ENCODE measurements at places on chromosomes 2 and 18.

DNA sequence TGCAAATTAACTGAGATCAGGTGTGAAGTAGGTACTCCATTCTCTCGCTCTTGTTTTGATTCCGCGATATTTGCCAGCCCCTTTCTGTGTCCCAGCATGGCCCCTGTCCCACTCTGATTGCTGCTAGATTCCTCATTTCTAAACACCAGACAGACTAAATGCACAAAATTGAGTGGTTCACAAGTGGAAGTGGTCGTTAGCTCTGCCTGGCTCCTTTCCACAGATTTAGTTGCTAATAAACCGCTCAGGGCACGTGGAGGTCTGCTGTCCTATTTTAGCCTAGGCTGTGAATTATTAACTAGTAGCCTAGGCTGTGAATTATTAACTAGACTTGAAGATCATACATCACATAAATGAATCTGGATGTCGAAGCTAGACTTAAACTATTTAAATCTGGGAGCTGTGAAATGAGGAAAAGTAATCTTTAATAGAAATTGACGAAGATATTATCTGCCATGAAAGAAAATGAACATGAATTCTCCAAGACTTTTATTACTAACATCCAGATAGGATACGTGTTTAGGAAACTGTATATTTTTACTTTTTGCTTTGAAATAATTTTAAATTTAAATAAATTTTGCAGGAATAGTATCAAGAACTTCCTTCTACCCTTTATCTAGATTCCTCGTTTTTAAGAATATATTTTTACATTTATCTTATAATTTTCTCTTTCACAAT, 3.7 kb downstream of the IL1RL2 start:
- no peak for DNase-seq

DNA sequence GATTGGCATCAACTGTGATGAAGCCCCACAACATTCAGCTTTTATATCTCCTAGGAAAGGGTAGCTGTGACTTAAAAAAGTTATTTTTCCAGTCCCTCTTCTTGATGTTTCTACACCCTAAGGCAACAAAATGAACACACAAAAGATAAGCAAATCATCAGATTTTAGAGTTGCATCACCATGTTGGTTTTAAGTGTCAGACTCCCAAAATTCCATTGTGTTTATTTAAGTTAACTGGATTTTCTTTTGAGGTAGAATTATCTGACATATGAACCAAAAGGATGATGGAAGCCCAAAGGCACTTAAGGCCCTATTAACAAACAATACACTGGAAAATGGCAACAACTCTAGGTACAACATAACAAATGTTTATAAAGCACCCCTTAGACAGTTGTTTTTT, 261.7 kb upstream of the SLC39A10 start:
- no peak for DNase-seq

DNA sequence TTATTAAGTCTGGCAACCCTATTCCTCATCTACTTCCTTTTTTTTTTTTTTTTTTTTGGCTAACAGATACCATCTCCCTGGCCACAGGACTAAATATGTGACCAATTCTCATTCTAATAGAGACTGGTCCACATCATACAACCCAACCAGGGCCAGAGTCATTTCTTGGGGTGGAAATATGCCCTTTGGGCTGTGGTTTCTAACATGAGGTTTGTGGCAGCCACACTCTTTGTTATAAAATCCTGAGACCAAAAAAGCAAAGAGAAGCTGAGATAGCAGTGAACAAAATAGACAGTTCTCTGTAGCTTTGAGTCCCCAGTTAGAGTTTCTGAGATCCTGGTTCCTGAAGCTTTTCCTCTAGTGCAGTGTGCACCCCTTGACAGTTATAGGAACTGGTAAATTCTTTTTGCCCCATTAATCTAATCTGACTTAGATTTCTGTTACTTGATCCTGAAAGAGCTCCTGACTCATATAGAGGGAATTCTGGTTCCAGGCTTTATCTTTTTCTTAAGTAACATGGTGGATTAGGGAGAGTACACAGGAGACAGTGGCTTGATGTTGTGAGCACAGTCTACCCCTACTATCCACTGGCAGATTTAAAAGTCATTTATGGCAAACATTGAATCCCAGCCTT, 86.8 kb downstream of the MAIP1 start:
- no peak for DNase-seq

DNA sequence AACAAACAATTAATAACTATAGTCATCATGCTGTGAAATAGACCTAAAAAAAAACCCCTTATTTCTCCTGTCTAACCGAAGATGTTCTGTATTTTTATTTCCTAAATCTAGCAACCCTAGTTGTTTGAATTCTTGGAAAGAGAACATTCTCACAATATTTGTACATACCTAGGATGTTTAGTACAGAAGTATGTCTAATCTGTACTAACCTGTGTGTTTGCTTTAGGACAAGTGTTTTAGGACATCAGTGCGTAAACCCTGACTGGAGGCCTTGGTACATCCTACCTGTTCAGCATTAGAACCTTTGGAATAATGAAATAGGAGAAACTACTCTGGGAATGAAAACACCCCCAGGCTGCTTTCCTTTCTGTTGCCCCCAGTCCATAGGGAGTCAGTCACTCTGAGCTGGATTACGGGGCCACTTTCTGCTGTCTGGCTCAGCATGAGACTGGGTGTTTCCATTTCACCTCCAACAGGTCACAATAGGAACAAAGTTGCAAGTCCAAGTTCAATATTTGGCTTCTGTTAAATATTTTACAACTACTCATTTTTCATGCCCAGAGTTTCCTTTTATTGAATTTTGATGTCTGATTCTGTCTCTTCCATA, 114.7 kb downstream of the MTX2 start:
- DNase-seq = no peak

- no peak for DNase-seq
Measured at GRCh38 chr2:2145817-2146216, 185.3 kb downstream of the MYT1L start.

- no peak for DNase-seq
Measured at GRCh38 chr2:203732953-203733510, 26.6 kb downstream of the CD28 start.

- peak; percentile 51 for DNase-seq
Measured at GRCh38 chr2:88626171-88627054, 851 bp downstream of the EIF2AK3 start.

DNA sequence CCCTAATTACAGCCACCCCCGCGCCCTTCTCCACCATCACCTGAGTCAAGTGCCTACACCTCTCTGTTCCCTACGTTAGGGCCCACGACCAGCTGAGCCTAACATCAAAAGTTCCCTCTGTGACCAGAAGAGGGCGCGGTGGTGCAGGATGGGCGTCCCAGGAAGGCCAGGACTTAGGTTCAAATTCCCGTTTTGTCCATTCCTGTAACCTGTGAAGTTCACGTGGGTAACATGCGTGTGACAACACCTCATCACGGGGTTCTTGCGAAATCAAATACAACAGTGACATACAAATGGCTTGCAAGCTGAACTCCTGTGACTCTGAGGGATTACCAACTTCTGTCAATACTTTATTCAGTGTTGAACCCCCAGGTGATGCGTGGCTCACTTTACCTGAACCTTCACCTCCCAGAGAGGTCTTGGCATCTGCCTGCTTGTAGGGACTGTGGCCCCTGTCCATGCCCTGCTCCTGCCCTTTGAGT, 207.9 kb downstream of the ARL4C start:
- DNase-seq = peak; percentile 84

- no peak for DNase-seq
Measured at GRCh38 chr2:229340086-229340760, 69.1 kb upstream of the PID1 start.

- DNase-seq = no peak
Measured at GRCh38 chr2:149058936-149059335, 20.4 kb downstream of the LYPD6B start.

DNA sequence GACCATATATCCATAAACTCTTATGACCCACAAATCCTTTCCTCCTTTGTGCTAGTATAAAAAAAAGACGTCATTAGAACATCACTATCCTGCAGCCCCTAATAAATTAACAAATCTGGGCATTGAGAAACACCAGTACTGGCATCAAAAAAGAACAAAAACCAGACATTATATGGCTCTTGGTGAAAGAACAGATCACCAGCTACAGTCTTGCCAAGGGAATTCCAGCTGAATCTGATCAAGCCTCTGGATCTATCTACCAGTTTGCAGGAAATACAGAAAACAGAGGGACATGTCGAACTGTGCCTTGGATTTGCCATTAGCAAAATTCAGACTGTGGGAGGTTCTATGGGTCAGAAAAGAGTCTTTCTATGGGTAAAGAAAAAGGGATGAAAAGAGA, 93.7 kb upstream of the DDX18 start:
- no peak for DNase-seq

GRCh38 chr18:63562284-63562683, 20.1 kb downstream of the SERPINB12 start:
- no peak for DNase-seq

GRCh38 chr2:175353275-175353674, 171.8 kb upstream of the ATP5MC3 start:
- no peak for DNase-seq

DNA sequence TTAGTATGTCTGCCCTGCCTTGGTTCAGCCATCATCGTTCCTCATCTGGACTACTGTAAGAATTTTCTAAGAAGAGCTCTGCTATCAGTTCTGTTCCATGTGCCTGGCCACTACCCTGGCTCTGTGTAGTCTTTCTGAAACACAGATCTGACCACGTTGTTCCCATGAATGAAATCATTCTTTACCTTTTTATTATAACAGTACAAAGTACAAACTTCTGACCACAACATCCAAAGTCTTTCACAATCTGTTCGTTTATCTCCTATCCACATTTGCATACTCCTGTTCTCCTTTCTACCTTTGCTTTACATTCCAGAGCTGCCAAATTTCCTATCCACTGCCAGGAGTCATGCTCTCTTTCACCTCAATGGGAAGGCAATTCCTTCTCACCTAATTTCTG, 284.6 kb upstream of the LRP1B start:
- no peak for DNase-seq

DNA sequence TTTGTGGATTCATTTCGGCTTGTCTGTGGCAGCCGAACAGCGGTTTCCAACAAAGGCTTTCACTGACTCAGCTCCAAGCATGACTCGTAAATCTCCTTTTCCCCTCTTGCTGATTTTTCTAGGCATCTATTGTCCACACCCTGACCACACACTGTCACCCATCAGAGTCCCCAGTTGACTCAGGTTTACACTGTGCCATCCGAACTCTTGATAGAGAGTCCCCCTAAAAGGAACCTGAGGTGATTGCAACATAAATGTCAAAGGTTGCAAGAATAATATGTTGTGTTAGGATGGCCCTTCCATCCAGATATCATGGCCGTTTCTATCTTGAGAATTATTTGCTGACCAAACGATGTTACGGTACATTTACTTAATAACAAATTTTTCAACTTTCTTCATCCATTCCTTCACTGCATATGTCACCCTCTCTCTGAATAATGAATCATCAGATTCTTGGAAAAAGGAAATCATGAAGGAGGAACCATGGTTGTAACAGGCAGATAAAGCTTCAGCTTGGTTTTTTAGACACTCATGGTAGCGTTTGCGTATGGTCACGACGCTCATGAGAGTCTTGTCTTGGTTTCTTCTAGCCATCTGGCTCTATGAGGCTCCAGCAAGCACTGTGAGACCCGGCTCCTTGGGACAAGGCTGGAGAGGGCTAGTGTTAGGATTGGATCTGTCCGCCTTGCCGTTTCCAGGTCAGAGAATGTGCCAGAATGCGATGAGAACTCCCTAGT, 72.1 kb downstream of the NPAS2 start:
- no peak for DNase-seq

GRCh38 chr2:53765767-53766166, 1.8 kb upstream of the CHAC2 start:
- DNase-seq = no peak

GRCh38 chr2:58514252-58514651, 273.1 kb upstream of the FANCL start:
- DNase-seq = no peak

DNA sequence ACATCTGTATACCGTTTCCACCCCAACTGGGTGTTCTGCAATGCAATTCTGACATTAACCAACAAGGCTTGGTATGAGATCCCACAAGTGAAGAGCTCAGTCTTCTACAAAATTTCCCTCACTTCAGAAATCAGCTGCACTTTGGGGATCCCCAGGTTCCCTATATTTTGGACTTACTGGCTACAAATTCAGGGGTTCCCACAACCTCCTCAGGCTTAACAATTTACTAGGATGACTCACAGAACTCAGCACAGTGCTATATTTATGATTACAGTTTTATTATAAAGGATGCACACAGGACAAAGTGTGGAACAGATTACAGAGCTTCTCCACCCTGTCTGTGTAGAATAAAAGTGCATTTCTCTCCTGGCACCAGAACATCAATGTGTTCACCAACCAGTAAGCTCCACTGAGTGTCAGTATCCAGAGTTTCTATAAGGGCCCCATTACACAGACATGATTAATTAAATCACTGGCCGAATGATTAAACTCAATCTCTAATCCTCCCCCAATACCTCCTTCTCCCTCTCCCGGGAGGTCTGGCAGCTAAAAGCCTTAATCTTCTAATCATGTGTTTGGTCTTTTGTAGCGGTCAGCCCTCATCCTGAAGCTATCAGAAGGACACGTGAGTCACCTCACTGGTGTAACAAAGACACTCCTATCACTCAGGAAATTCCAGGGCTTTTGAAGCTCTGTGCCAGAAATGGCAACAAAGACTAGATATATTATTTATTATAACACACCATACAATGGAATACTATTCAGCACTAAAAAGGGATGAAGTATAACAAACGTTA, 84.6 kb downstream of the SLC66A3 start:
- DNase-seq = no peak

GRCh38 chr2:181574321-181574720, 82.6 kb downstream of the CERKL start:
- no peak for DNase-seq

GRCh38 chr2:9971105-9971818, 19.8 kb downstream of the GRHL1 start:
- DNase-seq = no peak

DNA sequence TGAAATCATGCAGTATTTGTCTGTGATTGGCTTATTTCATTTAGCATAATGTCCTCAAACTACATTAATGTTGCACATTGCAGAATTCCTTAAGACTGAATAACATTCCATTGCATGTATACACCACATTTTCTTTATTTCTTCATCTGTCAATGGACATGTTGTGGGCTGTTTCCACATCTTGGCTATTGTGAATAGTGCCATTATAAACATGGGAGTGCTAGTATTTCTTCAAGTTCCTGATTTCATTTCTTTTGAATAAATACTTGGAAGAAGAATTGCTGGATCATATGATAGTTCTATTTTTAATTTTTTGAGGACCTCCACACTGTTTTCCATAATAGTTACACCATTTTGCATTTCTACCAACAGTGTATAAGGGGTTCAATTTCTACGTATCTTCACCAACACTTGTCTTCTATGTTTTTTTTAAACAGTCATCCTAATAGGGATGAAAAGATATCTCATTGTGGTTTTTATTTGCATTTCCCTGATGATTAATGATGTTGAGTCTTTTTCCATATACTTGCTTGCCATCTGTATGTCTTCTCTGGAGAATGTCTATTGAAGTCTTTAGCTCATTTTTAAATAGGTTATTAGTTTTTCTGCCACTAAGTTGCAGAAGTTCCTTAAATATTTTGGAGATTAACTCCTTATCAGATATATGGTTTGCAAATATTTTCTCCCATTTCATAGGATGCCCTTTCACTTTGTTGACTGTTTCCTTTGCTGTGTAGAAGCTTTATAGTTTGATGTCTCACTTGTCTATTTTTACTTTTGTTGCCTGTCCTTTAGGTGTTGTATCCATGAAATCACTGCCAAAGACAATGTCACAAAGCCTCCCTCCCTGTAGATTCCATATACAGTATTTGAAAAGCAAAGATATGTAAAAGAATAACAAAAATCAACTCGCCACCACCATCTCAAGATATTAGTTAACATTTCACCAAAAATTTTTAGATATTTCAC, 14.6 kb downstream of the FBXO11 start:
- no peak for DNase-seq
